Activated naive CD4-positive, alpha-beta T cell treated with Interleukin-2 at 50 U/mL for 16 hours (primary cell): ENCODE measurements at places on chromosomes 1 and 21.

DNA sequence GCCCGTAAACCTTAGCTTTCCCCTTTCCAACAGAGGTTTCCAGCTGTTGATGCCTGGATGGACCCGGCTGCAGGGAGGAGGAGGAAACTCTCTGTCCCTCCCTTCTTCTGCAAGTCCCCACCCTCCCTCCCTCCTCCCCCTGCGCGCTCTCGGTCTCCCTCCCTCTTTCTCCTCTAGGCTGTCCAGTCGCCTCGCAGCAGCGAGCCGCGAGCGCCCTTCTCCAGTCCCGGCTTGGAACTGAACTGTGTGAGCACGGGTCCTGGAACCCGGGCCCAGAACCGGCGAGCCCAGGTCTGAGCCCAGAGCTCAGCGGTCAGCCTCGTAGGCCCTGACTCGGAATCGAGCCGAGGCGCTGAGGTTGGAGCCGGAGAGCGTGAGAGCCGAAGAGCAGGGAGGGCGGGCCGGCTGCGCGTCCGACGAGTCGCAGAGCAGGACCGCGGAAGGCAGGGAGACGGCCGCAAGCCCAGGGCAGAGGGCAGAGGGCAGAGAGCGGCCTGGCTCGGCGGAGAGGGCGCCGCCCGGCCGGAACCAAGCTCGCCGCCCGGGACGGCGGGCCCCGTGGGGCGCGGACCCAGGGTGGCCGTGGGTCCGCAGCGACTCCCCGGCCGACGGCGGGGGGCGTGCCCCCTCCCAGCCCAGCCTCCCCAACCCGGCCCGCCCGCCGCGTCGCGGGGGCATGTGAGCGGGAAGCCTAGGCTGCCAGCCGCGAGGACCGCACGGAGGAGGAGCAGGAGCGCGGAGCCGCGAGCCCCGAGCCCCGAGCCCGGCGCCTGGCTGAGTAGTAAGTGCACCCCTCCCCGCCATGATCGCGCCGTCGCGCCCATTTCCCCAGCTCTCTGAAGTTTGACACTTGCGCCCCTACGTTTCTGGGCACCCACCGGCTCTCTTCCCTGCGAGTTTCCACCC, at the start of gene SOX13:
TSS of gene SOX13 (plus strand) at position 185 of the 906 bp plus-strand sequence. CDS start 39,801 bp downstream, outside the sequence.
- DNase-seq = peak; percentile 21

DNA sequence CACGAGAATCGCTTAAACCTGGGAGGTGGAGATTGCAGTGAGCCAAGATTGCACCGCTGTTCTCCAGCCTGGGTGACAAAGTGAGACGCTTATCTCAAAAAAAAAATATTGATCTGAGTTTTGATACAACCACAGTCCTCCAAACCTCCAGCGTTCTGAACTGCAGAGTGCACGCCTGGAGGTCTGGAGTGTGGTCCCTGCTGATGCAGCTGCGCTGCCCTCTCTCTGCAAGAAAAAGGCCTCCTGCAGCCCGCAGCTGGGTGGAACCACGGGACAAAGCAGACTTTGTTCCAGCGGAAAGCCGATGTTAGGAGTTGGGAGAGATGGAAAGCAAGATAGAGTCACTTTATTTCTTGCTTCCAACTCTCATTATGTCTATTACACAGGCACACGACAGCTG, 144.9 kb upstream of the SOD1 start:
- DNase-seq = no peak

- no peak for DNase-seq
Observed at GRCh38 chr1:7778133-7778628, 5.9 kb upstream of the PER3 start.

GRCh38 chr1:162384116-162384515, 2.6 kb downstream of the C1orf226 start:
- DNase-seq = no peak

GRCh38 chr1:244231193-244231571, 180.1 kb downstream of the ZBTB18 start:
- no peak for DNase-seq

DNA sequence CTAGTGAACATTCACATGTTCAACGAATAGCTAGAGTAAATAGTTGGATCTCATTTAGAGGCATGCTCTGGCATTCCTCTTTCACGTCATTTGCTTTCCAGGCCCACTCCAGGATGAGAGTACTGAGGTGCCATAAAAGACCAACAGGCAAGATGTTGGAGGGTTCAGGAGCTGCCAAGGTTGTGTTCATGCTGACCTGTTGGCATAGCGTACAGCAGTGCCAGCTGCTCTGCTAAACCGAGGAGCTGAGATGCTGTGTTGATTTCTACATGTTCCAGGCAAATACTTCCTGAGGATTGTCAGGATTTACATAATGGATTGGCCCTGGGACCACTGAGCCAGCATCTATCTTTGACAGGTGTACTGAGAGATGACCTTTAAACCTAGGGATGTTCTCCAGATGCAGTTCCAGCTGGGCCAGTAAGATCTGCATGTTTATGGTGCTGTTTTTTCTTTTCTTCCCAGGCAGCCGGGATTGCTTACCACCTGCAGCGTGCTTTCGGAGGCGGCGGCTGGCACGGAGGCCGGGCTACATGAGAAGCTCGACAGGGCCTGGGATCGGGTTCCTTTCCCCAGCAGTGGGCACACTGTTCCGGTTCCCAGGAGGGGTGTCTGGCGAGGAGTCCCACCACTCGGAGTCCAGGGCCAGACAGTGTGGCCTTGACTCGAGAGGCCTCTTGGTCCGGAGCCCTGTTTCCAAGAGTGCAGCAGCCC, 66.9 kb downstream of the DISC1 start:
- DNase-seq = no peak

DNA sequence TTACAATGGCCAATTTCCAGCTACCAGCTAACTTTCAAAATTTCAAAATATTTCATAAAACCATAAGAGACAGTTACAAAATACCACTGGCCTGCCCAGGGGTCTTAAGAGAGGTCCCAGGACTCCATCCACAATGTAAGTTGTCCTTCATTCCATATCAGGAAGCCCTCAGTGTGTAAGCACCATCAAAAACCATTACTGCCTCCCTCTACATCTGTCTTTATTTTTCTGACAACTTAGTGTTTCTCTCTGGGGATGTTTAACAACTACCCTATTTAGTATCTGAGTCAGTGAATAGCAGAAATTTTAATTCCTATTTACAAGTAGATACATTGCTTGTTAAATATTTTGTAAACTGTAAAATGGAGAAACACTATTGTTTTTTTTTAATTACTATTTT, 339.3 kb upstream of the ADAMTS5 start:
- no peak for DNase-seq

GRCh38 chr1:180230416-180230790, 339 bp downstream of the LHX4 start:
- DNase-seq = peak; percentile 13

DNA sequence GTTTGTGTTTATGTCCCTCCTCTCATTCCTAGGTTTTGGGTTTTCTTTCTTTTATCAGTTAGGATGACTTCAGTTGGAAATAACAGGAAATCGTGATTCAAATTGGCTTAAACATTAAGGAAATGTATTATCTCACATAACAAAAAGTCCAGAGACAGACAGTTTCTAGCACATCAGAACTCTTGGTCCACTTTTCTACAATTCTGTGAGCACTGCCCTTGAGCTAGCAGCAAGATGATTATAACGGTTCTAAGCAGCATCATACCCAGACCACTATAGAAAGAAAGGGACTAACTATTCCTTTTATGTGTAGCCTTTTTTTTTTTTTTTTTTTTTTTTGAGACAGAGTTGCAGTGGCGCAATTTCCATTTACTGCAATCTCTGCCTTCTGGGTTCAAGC, 18.9 kb downstream of the FCGR2B start:
- DNase-seq = no peak

DNA sequence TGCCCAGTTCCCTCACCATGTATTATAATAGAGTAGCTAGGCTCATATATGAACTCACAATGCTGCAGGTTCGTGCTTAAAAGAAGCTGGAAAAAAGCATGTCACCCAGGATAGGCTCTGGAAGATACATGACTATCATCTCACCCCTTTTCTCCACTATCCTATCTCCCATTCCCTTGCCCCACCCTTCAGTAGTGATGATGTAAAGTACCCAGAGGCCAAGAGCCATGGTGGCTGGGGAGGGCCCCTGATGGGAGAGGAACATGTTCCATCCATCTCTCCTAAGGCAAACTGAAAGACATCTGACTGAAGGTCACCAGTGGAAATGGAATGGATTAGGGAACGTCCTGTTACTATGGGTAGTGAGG, 20.3 kb upstream of the RBBP5 start:
- no peak for DNase-seq

- no peak for DNase-seq
Observed at GRCh38 chr21:42061195-42061985, 9.7 kb upstream of the UMODL1 start.

- no peak for DNase-seq
Observed at GRCh38 chr1:57377339-57378139, 46.3 kb downstream of the DAB1 start.

GRCh38 chr1:109099938-109100773, 9.6 kb downstream of the TMEM167B start:
- peak; percentile 98 for DNase-seq

DNA sequence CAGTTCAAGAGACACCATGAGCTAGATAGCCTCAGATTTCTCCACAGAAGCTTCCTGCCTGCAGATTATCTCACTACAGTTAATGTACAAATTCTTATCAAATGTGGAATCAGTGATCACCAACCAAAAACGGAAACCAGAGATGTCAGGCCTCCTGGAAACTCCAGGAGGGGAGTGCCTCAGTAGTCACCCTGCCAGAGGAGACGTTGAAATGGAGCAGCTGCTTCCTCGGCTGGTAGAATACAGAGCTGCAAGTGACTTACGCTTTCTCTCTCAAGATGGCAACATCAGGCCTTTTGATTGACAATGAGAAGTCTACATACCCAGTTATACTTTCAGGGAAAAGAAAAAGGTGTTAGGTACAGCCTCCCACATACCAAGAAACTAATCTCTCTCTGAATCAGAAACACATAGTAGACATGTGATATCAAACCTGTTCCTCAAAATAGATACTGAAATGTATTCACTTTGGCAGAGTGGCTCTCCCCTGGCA, 52.2 kb downstream of the ACP6 start:
- peak; percentile 55 for DNase-seq
